Endothelial cell of umbilical vein (primary cell): ENCODE measurements at places on chromosomes 12 and 14. TPM values are rescaled to one million over a fixed set of nuclear protein-coding genes. Genes with fewer than 3 reads are reported as not detected.

The KCTD10 gene
- 92.8 and 101 TPM in 2 replicates for total RNA-seq

GRCh38 chr12:103423516-103423910, 72.3 kb downstream of the C12orf42 start:
- no peaks in the 10 kb centered on the region for H3K36me3 ChIP-seq
- H3K27ac ChIP-seq: no peak overlapping the region

- peaks cover 15% of the 10 kb centered on the region for H3K4me1 ChIP-seq
- H3K27ac ChIP-seq: peak overlapping the region; percentile 92
These were observed 134.1 kb upstream of the KRAS start for GRCh38 chr12:25384893-25385248.

- H3K4me3 ChIP-seq: no peak overlapping the region
- no peaks in the 10 kb centered on the region for H3K4me1 ChIP-seq
- DNase-seq: peak; percentile 13
- no peaks in the 10 kb centered on the region for H3K27me3 ChIP-seq
- H3K36me3 ChIP-seq: no peaks in the 10 kb centered on the region
- H3K27ac ChIP-seq: no peak overlapping the region
These were observed 287.6 kb upstream of the E2F7 start for GRCh38 chr12:77352946-77353345.
